ENCODE measurements at places on chromosomes 11 and 22. TPM values are rescaled to one million over a fixed set of nuclear protein-coding genes. Genes with fewer than 3 reads are reported as not detected.

DNA sequence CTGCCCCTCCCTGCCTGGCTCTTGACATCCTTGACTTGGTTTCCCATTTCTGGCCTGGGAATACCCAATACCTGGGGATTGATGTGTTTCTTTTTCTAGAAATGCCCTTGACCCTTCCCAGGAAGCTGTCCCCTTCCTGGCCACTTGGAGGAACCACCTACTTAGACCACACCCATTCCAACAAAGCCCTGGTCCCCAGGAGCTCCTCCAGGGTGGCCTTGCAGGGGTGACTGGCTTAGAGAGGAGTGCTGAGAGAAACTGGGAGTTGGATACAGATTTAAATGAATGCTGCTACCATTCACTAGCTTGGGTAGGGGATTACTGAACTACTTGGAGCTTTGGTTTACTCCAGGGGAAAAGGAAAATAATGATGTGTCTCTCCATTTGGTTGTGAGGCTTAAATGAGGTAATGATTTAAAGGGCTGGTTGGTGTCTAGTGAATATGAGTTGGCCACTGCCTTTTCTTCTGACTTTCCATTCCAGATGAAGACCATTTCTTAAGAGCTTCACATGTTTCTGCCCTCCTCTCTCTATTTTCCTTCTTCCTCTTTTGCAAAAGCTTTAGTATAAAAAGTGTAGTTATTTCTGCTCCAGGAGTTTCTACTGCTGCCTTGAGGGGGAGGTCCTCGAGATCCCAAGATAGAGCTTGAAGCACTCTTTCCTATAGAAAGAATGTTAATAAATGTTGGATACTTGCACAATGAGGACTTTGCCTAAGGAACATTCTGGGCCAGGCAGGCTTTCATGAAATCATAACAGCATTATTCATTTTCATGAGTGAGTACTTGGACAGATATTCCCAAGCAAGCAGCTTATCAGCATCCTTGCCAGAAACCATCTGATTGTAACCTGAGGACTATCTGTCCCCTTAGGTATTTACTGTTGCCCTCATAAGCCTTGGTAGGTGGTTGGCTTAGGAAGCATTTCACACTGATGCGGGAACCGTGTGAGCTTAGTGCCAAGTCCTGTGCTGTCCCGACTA is 22.4 kb downstream of the PANX1 start:
- DNase-seq, result no peak

- DNase-seq, result no peak
Measured at GRCh38 chr11:128457874-128458273, 129.5 kb downstream of the ETS1 start.

DNA sequence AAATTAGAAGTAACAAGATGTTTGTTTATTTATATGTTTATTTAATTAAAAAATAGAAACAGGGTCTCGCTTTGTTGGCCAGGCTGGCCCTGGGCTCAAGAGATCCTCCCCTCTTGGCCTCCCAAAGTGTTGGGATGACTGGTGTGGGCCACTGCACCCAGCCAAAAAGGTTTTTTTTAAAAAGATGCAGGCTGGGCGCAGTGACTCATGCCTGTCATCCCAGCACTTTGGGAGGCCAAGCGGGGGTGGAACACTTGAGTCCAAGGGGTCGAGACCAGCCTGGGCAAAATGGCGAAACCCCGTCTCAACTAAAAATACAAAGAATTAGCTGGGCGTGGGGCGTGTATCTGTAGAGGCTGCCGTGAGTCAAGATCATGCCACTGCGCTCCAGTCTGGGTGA is 13.4 kb downstream of the DRD4 start:
- no peak for DNase-seq

MAPK11 gene
- 9.4 TPM for total RNA-seq

DNA sequence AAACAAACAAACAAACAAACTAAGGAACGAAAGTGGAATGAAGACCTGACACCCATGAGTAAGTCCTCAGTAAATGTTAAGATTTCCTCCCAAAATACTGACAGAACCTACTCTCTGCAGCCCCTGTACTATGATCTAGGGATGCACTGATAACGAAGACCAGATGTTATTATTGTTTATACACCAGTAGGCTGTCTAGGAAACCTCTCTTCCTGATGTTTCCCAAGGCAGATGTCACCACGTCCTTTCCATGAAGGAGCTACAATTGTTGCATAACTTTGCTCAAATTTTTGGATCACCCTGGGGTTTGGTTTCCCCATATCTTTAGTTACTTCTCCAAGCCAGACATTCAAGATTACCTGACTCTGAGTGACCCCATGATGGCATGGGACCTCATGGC is 340.7 kb downstream of the MIAT start:
- no peak for DNase-seq

DMC1 gene
- 2.4 TPM for total RNA-seq

- DNase-seq, result no peak
Measured at GRCh38 chr11:87634331-87634730, 540.9 kb downstream of the RAB38 start.

GRCh38 chr22:27136596-27136995 is 479.2 kb downstream of the MIAT start:
- no peak for DNase-seq

GRCh38 chr11:122100756-122101080 is 15.3 kb downstream of the BLID start:
- no peak for DNase-seq

DNA sequence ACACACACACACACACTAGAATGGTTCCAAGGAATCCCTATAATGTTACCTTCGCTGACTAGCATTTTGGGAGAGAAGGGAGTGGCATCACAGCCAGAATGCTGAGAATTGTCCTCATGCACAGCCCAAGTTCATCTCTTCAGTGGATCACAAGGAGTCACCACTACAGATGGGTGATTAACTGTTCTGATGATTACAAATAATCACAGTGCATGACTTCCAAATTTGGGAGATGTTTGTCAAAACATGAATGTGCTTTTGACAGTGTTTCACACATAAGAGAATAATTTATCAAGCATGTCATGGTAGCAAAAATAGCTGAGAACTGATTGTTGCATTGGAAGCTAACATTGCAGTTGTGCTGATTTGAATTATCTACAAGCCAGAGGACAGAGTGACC is 80.9 kb upstream of the SC5D start:
- DNase-seq, result no peak

DNA sequence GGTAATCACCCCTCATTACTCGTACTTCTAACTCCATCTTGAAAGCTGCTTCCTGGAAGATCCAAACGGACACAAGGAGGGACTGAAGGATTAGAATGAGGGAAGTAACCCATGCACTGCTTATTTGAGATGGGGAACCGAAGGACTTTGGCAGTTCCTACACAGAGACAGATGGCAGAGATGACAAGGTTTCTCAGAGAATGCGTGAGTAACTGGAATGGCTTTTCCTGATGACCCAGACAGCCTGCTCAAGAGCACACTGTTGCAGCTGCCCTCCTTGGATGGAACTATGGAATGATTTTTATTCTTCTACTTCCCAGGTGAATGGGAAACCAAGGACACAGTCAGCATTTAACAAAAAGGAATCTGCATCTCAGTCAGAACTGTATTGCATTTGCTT is 7.3 kb downstream of the KCNJ11 start:
- DNase-seq, result no peak

VPREB1 gene
- total RNA-seq, result not detected

DNA sequence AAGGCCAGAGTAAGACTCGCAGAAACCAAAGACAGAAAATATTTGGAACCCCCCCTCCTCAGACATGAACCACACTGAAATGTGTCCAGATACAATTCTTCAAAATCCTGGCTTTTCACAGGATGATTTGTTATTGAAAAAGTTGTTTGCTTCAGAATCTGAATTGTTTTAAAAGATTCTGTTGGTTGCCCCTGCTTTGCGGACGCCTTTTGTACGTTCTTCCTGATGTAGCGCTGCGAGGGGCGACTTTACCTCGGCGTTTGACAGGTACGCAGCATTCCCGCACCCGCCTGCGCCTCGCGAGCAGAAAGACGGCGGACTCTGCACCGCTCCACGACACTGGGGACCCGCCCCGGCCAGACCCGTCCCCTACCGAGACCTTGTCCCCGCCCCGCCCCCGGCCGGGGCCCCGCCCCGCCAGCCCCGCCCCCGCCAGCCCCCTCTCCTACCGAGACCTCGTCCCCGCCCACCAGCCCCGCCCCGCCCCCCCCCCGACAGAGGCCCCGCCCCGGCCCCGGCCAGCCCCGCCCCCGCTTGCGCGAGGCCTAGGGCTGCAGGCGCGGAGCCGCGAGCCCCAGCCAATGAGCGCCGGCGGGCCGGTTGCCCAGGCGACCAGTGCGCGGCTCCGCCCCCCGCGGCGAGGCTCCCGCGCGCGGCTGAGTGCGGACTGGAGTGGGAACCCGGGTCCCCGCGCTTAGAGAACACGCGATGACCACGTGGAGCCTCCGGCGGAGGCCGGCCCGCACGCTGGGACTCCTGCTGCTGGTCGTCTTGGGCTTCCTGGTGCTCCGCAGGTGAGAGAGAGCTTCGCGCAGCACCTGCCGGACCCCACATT is at the start of gene GLB1L2:
Gene GLB1L2 (plus strand): TSS at position 635 of the 835 bp plus-strand sequence. CDS start 74 bp downstream, at position 709.
- DNase-seq, result peak; percentile 80

DRAP1 gene
- 96.1 TPM for total RNA-seq

CHRM1 gene
- total RNA-seq, result not detected

- no peak for DNase-seq
Measured at GRCh38 chr22:39472570-39473556, 16.1 kb downstream of the MGAT3 start.

DNA sequence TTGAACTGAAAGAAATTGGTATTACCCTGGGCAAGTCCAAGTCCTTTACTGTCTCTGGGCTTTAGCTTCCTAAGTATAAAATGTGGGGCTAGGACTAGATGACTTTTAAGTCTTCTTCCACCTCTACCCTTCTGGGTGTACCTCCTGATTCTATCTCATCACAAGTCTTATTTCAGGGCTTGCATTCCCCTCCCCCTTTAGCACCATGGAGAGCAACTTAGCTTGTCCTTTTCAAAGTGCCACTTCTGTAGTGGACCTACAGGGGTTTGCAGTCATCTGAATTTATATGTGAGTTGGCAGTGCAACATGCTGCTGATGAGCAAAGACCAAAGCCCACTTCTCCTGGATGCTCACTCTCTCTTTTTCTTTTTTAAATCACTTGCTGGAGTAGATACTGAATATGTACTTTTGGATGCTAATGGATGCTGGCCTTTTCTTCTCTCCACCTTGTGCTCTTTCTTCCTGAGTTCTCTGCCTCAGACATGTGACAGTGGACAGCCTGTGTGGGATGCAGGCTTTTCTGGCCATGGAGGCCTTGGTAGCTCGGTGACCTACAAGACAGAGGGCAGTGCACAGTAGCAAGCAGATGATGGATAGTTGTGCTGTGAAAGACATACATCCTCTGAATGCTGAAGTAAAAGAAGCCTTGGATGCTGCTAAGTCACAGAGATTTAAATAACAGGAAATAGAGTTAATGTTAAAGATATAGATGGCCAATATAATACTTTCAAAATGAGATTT is 185.0 kb downstream of the NELL1 start:
- no peak for DNase-seq

GRCh38 chr11:109486129-109486528 is 64.1 kb downstream of the C11orf87 start:
- DNase-seq, result no peak

DNA sequence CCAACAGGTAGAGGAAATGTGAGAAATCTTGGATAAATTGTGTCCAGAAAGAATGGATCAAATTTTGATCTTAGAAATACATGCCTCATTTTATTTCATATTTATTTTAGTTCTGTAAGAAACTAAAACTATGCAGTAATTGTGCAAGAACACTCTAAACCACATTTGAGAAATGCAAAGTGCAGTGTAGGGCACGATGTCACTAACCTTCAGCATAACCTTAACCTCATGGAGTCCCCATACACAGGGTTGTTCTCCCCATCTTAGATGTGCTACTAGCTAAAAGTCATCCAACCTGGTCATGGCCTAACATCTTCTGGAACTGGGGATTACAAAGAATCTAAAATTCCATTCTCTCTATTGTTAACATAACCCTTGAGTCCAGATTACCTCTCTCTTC is 48.4 kb upstream of the ARHGAP42 start:
- DNase-seq, result no peak

APOA5 gene
- total RNA-seq, result not detected

All from activated T-cell treated with anti-CD3 and anti-CD28 coated beads, Interleukin-2, amount 50 U/mL, for 4 hours (primary cell).